ENCODE measurements at places on chromosomes 5 and 9.
A peak's percentile ranks its signal among the peaks of the same experiment; 100 is the strongest.

- no peak for DNase-seq
Measured at GRCh38 chr9:121839726-121840500, 188.5 kb downstream of the DAB2IP start.

- DNase-seq = no peak
Measured at GRCh38 chr5:1239505-1240251, 14.5 kb downstream of the SLC6A18 start.

- DNase-seq = no peak
Measured at GRCh38 chr5:177020033-177020432, 2.5 kb upstream of the ZNF346 start.

GRCh38 chr5:128546658-128547281, 8.7 kb upstream of the FBN2 start:
- DNase-seq = no peak

DNA sequence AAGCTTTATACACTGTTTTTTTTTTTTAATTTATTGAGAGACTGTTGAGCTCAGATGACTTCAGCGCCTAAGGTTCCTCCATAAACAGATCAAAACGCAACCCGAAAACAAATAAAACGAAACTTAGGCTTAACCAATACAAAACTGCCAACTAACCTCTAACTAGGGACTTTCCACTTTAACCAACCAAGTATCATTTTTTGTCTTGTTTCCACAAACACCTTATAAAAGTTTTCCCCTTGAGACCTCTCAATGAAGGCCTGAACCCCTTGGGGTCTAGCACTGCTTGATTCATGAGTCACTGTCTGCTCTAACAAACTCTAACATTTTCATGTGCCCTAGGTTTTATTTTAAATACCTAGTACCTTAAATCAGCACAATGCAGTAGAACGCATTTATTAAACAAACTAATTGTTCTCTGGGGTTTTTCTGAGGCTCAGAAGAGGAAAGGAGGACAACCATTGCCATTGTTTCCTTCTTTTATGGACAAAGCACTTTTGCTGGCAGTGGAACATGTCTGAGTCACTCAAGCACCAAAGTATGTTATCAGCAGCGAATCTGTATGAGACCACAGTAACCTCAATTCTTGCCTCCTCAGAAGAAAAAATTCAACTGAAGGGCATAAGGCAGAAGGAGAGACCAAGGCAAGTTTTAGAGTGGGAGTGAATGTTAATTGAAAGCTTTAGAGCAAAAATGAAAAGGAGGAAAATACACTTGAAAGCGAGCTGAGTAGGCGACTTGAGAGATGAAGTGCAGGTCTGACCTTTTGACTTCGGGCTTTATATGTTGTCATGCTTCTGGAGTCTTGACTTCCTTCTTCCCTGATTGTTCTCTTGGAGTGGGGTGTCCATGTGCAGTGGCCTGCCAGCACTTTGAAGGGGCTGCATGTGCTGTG, 97.7 kb upstream of the HCN1 start:
- no peak for DNase-seq

DNA sequence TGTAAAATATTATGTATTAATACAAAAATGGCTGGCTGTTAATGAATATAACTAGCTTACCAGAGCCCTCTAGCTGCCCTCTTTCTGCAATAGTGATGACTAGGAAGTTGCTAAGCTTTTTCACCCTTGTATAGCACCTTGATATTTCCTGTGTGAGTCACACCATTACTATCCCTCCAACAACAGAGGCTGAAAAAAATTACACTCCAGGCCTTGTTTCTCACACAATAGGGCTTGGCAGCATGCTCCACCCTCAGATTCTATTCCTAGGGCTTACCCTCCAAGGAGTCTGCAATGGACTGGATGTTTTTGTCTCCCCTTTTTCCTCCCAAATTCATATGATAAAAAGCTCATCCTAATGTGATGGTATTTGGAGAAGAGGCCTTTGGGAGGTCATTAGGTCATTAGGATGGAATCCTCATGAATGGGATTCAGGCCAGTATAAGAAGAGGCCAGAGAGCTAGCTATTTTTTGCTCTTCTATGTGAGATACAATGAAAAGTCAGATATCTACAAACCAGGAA, 184.6 kb upstream of the MAP1B start:
- peak; percentile 45 for DNase-seq

DNA sequence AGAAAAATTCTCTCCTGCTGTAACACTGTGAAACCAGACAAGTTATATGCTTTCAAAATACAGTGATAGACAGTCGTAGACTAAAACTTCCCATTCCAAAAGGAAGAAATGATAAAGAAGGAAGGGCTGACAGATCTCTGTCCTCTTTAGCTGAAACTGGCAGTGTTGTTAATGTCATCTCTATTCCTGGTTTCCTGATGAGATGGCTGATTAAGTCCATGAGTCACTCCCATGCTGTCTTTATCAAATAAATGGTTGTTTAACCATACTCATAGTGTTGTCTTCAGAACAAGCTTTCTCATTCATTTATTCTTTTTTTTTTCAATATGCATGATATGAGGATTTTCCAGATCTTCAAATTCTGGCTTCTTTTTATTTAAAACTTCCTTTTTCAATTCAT, 952.2 kb upstream of the WWC1 start:
- peak; percentile 9 for DNase-seq

DNA sequence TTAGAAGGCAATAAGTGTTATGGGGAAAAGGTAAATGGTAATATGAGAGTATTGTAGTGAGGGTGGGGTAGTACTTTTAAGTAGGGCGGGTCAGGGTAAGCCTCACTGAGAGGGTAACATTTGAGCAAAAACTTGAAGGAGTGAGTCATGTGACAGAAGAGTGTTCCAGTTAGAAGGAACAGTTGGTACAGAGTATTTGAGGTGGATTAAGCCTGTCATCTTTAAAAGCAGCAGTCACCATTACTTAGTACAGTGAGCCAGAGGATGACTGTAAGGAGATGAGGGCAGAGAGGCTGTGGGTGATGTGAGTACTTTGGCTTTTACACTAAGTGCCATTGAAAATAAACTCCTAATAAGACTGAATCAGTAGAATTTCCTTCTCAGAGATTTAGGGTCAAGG, 54.8 kb downstream of the UBAP1 start:
- DNase-seq = no peak

DNA sequence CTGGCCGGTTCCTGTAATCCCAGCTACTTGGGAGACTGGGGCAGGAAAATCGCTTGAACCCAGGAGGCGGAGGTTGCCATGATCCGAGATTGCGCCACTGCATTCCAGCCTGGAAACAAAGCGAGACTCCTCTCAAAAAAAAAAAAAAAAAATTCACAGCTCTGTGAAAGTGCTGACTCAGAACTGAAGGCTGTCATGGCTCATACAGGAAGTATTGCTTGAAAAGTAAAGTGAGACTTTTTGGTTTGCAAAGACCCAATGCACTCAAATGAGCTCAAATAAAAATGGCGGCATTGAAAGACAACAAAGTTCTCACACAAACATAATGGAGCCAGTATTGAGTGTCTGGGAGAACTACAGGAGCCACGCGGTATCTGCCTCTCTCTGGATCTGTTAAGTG, 202.1 kb downstream of the FBXL7 start:
- DNase-seq = peak; percentile 80

GRCh38 chr5:171242521-171242920, 66.5 kb upstream of the TLX3 start:
- no peak for DNase-seq

DNA sequence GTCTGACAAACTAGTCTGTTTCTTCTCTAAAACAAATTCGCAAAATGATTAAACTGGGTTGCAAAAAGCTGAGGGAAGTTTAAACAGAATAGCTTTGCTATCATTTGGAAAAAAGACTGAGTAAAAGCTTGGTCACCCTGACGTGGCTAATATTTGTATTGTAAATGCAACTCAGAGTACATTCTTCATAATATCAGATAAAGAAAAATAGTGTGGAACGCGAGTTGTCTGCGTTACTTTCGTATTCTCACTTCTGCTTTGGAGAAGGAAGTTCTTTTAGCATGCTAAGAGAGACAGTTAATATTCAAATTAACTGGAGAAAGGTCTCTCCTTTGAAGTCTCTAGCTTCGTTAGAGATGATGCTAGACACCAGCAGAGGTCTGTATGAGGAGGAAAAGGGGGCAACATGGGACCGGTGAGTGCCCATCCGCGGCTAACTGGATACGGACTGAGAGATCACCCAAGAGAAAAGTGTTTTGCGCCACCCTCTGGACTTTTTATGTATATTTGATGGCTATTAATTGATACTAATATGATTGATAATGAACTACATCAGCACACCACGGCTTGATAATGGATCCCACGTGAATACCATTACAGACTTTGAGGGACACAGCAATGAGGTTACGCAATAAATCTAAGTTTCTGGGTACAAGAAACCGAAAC, 2.9 kb upstream of the CNTRL start:
- no peak for DNase-seq

DNA sequence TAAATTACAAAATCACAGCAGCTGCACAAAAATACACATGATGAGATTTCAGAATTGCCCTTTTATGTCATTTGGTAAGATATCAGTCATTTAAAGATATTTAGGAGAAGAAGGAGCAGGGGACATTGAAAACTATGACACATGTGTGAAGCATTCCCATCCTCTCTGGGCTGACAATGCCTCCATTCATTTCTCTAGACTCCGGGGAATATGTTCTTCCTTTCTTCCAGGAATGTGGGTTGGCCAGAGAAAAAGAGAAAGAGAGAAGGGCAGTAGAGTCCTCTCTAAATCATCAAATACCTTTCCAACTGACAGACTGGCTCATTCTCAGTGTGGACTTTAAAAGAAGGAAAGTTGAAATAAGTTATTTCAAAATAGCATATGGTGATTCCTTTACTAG, 205.6 kb upstream of the ADAMTSL1 start:
- DNase-seq = peak; percentile 75

- peak; percentile 21 for DNase-seq
Measured at GRCh38 chr5:52811067-52811749, 23.5 kb downstream of the ITGA1 start.

- DNase-seq = no peak
Measured at GRCh38 chr5:87825583-87825982, 412.9 kb upstream of the CCNH start.

GRCh38 chr5:72951671-72952468, 4.0 kb upstream of the FCHO2 start:
- DNase-seq = peak; percentile 57

GRCh38 chr9:81804306-81804705, 115.0 kb upstream of the TLE1 start:
- DNase-seq = no peak

DNA sequence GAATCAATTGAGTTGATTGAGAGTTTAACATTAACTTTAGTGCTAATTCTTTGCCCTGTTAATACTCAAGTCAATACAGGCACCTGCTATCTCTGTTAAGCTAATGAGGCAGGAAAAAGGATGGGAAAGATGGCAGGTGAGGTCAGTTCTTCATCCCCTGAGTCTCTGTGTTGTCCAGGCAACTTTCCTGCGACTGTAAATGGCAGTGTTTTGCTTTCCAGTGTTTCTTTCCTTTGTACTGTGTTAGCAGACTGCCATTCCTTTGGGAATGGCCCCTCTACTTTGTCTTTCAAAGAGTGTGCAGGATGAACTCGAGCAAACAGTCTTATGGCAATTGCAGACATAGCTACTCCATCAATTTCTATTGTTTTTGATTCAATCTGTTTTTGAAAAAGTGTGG, 202.2 kb upstream of the VLDLR start:
- no peak for DNase-seq

GRCh38 chr9:26334706-26335105, 557.9 kb downstream of the CAAP1 start:
- no peak for DNase-seq

GRCh38 chr5:83964271-83964670, 243.6 kb upstream of the HAPLN1 start:
- peak; percentile 28 for DNase-seq

DNA sequence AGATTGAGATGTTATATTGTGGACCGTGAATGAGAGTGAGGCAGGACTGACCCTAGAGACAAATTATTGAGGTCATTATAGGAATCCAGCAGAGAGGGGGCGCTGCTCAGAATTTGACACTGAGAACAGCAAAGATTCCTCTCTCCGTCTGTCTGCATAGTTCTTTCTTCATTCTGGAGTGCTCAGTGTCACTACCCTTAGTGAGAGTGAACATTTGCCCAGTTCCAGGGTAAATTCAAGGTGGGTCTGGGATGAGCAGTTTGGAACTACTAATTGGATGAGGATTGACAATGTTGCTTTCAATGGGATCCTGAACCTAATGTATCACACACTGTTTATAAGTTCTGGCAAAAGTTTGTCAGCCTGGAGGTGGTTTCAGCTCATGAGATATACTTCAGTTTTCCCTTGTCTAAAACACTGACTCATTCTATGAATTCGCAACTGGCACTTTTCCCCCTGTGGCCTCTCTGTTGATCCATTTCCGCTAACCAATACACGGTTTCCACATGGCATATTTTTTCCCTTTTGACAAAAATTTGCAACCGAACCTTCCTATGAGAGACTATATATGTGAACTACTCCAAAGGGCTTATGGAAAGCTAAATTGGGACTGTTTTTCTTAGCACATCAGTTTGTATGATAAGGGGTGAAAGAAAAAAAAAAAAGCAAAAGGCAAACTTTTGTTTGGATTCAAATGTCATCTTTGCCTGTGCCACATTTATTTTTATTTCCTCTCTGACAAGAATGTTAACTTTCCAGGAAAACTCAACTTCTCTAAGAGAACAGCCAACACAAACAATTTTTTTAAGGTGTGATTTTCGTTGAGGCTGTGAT, 1240.7 kb upstream of the WWC1 start:
- DNase-seq = no peak

DNA sequence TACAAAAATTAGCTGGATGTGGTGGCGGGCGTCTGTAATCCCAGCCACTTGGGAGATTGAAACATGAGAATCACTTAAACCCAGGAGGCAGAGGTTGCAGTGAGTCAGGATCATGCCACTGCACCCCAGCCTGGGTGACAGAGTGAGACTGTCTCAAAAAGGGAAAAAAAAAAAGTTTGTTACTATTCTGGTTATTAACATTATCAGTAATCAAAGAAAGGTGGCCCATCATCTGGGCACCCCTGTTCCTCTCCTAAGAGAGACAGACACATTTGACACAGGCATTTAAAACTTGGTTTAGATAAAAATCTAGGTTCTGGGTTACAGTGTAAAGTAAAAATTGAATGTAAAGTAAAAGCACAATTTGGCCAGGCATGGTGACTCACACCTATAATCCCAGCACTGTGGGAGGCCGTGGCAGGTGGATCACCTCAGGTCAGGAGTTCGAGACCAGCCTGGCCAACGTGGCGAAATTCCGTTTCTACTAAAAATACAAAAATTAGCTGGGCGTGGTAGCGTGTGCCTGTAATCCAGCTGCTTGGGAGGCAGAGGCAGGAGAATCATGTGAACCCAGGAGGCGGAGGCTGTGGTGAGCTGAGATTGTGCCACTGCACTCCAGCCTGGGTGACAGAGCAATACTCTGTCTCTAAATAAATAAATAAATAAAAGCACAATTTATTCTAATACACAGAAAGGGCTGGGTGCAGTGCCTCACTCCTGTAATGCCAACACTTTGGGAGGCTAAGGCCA, 16.7 kb upstream of the PHYHD1 start:
- no peak for DNase-seq

GRCh38 chr5:172564188-172564587, 76.9 kb upstream of the NEURL1B start:
- no peak for DNase-seq

- DNase-seq = no peak
Measured at GRCh38 chr5:175715627-175716522, 58.0 kb downstream of the HRH2 start.

GRCh38 chr9:19830796-19831195, 42.0 kb upstream of the SLC24A2 start:
- no peak for DNase-seq

Data from RCC 7860 (cell line).